ENCODE measurements at places on chromosomes 3 and 15. TPM values are rescaled to one million over a fixed set of nuclear protein-coding genes. Genes with fewer than 3 reads are reported as not detected.

The CGNL1 gene
- 0.08 TPM for total RNA-seq

The ZPLD1 gene
- total RNA-seq, result 0.21 TPM

The SLC12A1 gene
- not detected for total RNA-seq

The KY gene
- total RNA-seq, result 0.16 TPM

The ALAS1 gene
- total RNA-seq, result 50.7 TPM

The ARIH2 gene
- 180 TPM for total RNA-seq
